ENCODE measurements at places on chromosomes 7 and 10.

- H3K27me3 ChIP-seq = peaks cover 9% of the 10 kb centered on the region
- no peak overlapping the region for H3K27ac ChIP-seq
- H3K4me1 ChIP-seq = no peaks in the 10 kb centered on the region
- DNase-seq = no peak
These were observed 196.9 kb upstream of the PPP2R2D start for GRCh38 chr10:131703941-131704340.

- no peaks in the 10 kb centered on the region for H3K4me1 ChIP-seq
- H3K27me3 ChIP-seq = no peaks in the 10 kb centered on the region
- H3K27ac ChIP-seq = peak overlapping the region; percentile 90
- DNase-seq = no peak
These were observed 578 bp downstream of the ZNF713 start for GRCh38 chr7:55887821-55888247.

DNA sequence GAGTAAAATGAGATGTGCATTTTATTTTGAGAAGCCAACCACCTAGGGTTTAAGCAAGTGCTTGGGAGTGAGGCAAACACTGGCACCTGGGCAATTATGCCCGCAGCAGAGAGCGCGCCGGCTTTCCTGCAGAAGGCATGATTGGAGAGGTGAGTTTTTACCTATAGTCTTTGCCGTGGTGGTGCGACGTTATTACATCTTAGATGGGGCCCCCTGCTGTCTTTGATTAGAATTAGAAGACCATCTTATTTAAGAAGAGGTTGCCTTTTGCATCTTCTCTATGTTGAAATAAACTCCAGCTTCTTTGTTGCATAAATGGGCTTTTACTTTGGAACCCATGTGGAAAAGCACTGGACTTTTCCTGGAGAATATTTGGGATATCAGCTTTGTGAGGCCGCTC, 409.5 kb downstream of the GLRX3 start:
- no peak overlapping the region for H3K27ac ChIP-seq
- no peak for DNase-seq
- no peak overlapping the region for H3K4me3 ChIP-seq
- H3K27me3 ChIP-seq = peaks cover 34% of the 10 kb centered on the region

DNA sequence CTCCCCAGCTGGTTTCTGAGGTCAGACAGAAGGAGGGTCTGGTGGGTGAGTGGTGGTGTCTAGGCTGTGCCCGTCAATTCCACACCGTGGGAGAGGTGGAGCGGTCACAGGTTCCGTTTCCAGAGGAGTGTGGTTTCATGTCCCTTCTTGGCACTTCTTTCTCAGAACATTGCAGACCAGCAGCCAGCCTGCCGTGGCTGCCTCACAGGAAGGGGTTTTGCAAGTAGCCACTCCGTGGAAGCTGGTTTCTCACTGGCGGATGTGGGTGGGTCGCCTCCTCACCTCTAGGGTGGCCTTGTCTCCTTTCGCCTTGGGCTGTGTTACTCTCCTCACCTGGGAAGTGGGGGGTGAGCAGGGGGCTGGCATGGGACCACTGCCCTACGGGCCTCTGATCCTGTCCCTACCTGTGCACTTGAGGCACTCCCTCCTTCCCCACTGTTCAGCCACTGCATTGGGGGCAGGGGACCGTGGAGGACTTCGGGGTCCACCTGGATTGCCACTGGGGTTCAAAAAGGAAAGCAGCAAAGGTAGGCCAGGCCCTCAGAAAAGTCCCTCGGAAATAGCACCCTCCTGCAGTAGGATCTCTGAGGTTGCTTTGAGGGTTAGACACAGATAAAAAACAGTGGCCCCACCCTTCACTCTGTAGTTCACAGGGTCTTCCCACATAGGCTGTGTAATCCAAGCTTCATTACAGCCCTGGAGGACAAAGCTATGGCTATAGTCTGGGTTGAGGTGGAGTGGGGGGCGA, 33.9 kb downstream of the TSPAN14 start:
- peak; percentile 59 for DNase-seq
- peak overlapping the region; percentile 87 for H3K4me3 ChIP-seq
- peaks cover 89% of the 10 kb centered on the region for H3K4me1 ChIP-seq
- peak overlapping the region; percentile 97 for H3K27ac ChIP-seq

- no peaks in the 10 kb centered on the region for H3K4me1 ChIP-seq
- no peak overlapping the region for H3K4me3 ChIP-seq
- no peaks in the 10 kb centered on the region for H3K27me3 ChIP-seq
- peaks cover 11% of the 10 kb centered on the region for H3K36me3 ChIP-seq
- H3K27ac ChIP-seq = no peak overlapping the region
- DNase-seq = no peak
These were observed 103.0 kb upstream of the KIF5B start for GRCh38 chr10:32159264-32159663.

- H3K27ac ChIP-seq = no peak overlapping the region
- no peaks in the 10 kb centered on the region for H3K36me3 ChIP-seq
- H3K4me1 ChIP-seq = peaks cover 2% of the 10 kb centered on the region
These were observed 32.1 kb upstream of the PSMG3 start for GRCh38 chr7:1601956-1602355.

DNA sequence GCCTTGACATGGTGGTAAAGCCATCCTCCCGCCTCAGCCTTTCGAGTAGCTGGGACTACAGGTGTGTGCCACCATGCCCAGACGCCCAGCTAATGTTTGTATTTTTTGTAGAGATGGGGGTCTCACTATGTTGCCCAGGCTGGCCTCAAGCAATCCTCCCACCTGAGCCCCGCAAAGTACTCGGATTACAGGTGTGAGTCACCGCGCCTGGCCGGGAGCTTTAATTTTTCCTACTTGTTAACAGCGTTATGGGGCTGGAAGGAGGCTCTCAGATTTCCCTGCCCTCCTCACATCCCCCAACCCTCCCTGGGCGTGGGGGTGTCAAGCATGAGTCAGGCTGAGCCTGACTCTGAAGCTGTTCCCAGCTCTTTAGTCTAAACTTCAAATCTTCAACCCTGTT, 8.3 kb downstream of the ALKBH4 start:
- no peak overlapping the region for H3K27ac ChIP-seq
- peaks cover 5% of the 10 kb centered on the region for H3K4me1 ChIP-seq
- H3K4me3 ChIP-seq = no peak overlapping the region
- no peak for DNase-seq
- peaks cover 2% of the 10 kb centered on the region for H3K36me3 ChIP-seq
- H3K27me3 ChIP-seq = no peaks in the 10 kb centered on the region

- H3K4me3 ChIP-seq = no peak overlapping the region
- H3K36me3 ChIP-seq = no peaks in the 10 kb centered on the region
- no peak overlapping the region for H3K27ac ChIP-seq
- H3K4me1 ChIP-seq = peaks cover 3% of the 10 kb centered on the region
- H3K27me3 ChIP-seq = no peaks in the 10 kb centered on the region
- no peak for DNase-seq
These were observed 12.2 kb upstream of the RFC2 start for GRCh38 chr7:74266191-74266963.

DNA sequence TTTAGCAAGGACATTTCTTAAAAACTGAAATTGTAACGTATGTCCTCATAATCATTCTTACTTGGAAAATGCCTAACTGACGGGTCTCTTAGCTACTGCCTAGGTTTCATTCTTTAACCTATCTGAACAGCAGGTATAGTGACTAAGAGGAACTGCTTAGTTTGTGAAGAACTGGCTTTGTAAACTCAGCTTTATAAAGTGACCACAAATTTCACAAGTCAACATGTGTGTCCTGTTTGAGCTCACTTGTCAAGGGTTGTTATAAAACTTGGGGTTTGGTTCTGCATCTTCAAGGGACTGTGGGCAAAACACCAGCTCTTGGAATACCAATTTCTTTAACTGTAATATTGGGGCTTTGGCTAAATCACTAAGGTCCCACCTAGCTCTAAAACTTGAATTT, 32.2 kb downstream of the MRPS33 start:
- H3K36me3 ChIP-seq = no peaks in the 10 kb centered on the region
- no peaks in the 10 kb centered on the region for H3K4me1 ChIP-seq
- peaks cover 8% of the 10 kb centered on the region for H3K27me3 ChIP-seq
- no peak overlapping the region for H3K27ac ChIP-seq
- DNase-seq = no peak

GRCh38 chr10:89516149-89516832, 19.1 kb downstream of the SLC16A12 start:
- no peaks in the 10 kb centered on the region for H3K4me1 ChIP-seq
- no peak overlapping the region for H3K27ac ChIP-seq
- no peaks in the 10 kb centered on the region for H3K27me3 ChIP-seq

Data from naive thymus-derived CD8-positive, alpha-beta T cell (primary cell).